Hematopoietic multipotent progenitor cell treated with erythropoietin and hydrocortisone succinate and interleukin-3 and kit ligand, for 17 days (in vitro differentiated cells): ENCODE measurements at places on chromosomes 11 and 22.

GRCh38 chr11:61505640-61506155 is 2.9 kb upstream of the LRRC10B start:
- DNase-seq = no peak

GRCh38 chr11:111923951-111924350 is 5.2 kb downstream of the C11orf52 start:
- DNase-seq = no peak

DNA sequence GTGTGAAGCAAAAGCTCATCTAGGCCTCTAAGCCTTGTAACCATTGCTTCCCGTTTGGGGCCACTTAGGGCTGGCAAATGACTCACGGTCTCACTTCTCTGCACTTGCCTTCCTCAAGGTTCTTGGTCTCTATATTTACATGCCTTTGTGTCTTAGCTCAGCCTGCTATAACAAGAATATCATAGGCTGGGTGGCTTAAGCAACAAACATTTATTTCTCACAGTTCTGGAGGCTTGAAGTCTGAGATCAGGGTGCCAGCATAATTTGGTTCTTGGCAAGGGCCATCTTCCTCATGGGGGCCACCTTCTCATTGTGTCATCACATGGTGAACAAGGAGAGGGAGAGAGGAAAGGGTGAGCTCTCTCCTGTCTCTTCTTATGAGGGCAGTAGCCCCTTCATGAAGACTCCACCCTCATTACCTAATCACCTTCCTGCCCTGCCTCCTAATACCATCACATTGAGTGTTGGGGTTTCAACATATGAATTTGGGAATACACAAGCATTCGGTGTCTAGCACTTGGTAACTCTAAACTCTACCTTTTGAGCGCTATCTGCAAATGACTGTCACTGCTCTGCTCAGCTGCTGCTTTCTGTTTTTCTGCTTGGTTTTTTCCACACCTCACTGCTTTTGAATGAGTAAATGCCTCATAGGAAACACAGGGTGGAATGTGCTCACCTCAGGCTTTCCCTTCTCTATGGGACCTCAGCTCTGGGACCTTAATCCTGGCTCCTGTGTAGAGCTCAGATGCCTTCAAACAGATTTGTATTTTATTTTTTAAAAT is 16.2 kb upstream of the ME3 start:
- DNase-seq = no peak

- DNase-seq = no peak
These were observed 2.3 kb upstream of the HMOX1 start for GRCh38 chr22:35378621-35379020.

GRCh38 chr11:79287952-79288351 is 152.9 kb downstream of the TENM4 start:
- no peak for DNase-seq

DNA sequence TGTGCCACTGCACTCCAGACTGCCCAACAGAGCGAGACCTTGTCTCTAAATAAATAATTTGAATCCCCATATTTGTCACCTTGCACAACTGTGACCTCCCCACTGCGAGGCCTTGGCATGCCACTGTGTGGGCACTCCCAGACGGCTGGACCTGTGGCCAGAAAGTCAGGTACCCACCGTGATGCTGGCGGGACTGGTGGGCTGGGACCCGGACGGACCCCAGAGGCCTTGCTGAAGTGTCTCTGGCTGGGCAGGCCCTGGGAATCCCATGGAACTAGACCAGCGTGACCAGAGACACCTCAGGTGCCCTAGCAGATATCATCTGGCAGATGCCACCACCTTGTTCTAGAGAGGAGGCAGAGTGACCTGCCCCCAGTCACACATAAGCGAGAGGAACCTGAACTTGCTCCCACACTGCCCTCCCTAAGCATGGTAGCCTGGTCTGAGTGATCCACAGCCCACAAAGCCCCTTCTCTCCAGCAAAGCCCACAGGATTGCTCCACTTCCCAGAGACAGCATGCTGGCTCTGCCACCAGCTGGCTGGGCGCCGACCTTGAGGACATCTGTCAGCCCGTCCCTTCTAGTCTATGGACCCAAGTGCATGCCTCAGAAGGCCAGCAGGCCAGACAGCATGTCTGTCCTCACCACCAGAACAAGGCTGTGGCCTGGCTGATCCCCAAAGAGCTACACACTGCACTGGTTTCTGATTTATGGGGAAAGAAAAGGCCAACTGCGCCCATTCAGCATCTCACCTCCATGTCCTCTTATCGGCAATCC is 9.5 kb downstream of the MACROD1 start:
- no peak for DNase-seq
